ENCODE measurements at places on chromosomes 5 and 9.
A peak's percentile ranks its signal among the peaks of the same experiment; 100 is the strongest.

- DNase-seq, result no peak
Observed at GRCh38 chr5:169341556-169341955, 40.6 kb upstream of the SLIT3 start.

- DNase-seq, result no peak
Observed at GRCh38 chr9:109652971-109653370, 127.0 kb upstream of the PALM2AKAP2 start.

DNA sequence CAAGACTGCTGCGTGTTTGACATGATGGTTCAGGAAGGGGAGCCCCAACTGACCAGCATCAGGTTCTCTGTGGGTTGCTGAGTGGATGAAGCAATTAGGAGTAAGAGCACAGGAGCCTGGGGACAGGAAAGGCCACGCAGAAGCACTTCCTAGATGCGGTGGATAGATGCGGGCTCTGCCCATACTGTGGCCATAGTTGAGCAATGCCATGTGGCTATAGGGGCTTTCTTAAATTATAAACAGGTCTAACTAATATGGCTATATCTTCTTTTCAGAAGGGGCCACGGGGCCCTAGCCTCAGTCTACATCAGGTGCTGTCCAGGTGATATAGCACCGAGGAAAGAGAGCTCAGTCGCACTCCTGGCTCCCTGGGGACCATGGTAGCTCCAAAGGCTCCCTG is 198.6 kb downstream of the GADD45G start:
- no peak for DNase-seq

GRCh38 chr5:73831066-73831465 is 205.1 kb downstream of the ARHGEF28 start:
- no peak for DNase-seq

GRCh38 chr5:69364414-69364813 is 4.9 kb downstream of the AK6 start:
- DNase-seq, result no peak

DNA sequence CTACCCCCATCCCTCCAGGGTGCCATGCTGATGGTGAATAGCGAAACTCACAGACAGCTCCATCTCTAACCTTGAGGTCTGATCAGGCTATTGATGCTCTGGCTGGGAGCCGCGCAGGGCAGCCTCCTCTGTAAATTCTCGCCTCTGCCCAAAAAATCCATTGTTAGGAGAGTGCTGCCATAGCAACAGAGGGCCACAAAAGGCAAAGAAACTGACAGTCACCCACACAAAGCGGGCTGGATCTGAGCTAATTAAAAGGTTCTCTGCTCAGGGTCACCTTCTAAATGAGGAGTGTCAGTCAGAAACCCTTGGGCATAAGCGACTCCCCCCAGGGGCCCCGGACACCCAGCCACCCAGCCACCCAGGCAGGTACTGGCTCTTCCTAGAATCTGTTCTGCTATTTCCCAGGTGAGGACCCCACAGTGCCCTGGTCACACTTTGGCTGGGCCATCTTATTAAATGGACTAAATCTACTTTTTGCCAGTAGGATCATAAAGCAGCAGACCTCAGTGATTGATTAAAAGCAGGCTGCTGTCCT is 126.7 kb downstream of the MED10 start:
- DNase-seq, result no peak

DNA sequence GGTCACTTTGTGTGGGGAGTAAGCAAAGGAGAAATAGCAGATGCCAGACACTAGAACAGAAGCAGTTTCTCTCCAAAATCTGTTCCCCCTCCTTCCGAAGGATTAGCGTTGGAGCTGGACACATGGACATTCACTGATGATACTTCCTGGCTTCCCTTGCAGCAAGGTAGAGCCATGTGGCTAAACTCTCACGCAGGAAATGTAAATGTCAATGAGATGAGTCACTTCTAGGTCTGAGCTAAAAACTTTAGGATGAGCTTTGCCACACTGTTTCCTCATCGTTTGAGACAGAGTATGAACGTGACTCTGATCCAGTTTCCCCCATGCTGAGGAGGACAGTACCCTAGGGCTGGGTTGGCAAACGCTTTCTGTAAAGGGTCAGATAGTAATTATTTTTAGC is 5.1 kb downstream of the BHMT2 start:
- DNase-seq, result no peak

DNA sequence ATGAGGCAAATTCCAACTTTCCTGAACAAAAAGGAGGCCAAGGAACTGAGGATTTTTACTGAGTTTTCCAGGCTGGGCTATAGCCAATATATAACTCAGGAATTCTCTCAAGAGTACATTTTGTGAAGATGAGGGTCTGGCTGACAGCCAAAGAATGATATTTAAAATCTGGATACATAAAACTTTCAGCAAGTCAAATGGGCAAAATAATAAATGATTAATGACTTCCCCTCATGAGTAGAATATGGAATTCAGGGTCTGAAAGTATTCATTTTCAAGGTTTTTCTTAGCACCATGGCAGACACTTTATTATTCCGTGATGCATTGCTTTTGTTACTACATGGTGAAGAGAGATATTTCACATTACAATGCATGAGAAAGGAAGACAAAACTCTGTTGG is 7.8 kb downstream of the FAM81B start:
- DNase-seq, result no peak

DNA sequence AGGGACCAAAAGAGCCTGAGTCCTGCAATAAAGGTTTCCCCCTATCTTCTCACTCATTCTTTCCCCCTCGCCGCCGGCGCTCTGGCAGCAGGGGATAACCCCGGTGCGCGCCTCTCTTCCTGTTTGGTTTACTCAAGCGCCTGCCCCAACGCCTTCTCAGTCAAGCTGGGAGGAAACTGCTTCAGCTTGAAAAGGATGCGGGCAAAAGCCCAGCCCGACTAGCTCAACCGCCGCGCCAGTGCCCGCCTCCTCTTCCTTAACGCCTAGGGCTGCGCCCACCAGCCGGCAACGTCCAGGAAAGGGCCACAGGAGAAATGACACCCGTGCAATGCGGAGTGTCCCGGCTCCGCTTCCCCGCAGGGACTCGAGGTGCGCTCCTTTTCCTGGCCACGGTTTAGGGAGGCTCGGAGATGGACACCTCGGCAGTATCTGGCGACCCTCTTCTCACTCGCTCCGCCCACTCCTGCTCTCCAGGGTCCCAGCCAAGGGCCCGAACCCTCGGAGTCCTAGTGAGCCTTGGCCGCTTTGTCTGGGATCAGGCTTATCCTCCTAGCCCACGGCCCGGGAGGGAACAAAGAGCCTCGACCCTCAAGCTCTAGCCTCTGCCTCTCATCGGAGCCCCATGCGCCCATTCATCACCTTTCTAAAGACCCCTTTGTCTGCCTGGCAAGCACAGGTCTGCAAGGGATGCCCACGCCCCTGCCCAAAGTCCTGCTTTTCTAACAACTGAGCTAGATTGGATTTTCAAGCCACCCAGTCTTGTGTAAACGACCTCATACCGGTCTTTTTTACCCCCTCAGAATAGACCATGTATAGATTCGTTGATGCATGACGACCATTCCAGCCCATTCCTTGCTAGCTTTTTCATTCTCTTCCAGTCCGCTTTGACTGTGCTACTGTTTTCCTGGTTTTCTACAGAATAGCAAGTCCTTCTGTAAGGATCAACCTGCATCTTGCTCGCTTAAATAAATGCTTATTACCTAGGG is 2.0 kb downstream of the ST8SIA4 start:
- DNase-seq, result peak; percentile 29

DNA sequence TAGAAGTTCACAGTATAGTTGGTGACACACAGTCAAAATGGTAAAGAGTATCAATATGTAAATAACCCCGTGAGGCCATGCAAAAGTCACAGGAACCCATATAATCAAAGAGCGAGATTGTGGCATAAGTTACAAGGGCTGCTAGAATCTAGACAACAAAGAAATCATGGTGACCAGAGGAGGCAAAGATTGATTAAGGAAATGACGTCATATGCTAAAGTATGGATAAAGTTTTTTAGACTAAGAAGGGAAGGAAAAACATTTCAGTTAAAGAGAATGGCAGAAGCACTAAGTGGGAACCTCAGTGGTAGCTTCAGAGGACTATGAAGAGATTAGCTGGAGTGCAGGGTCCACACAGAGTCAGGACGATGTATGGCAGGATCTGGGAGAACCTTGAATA is 330.3 kb downstream of the NFIB start:
- DNase-seq, result no peak

- no peak for DNase-seq
Observed at GRCh38 chr9:91162311-91162710, 199.4 kb downstream of the AUH start.

GRCh38 chr5:64744914-64745313 is 23.6 kb downstream of the SREK1IP1 start:
- DNase-seq, result no peak

DNA sequence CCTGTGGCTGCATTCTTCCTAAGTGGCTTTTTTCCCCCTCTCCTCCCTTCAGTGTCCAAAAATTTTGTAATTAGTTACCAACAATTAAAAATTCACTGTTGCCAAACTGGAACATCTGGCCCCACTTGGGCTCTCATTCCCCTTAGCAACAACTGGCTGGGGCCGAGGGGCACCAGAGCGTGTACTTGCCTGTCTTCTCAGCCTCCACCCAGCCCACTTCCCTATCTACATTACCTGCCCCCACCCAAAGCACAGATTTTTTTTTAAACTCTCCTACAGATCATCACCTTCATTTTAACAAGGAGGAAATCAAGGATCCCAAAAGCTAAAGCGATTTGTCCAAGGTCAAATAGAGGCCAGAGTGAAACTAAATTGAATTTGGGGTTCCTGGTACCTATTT is 278.8 kb downstream of the EBF1 start:
- DNase-seq, result no peak

DNA sequence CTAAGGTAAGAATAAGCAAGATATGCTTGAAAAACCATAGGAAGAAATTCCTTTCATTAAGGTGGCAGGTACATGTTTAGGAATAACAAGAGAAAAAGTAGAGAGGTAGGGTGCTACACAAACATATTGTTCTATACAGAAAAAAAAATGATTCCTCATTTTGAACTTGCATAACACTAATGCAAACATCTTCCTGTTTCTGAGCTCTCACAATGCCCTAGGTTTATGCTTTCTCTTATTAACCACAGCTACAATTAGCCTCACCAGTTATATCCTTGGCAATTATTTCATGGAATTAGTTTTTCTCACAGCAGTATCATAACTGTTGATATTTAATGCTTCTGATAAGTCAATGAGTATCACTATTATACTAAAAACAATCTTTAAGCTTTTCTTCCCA is 20.7 kb downstream of the CEMIP2 start:
- no peak for DNase-seq

DNA sequence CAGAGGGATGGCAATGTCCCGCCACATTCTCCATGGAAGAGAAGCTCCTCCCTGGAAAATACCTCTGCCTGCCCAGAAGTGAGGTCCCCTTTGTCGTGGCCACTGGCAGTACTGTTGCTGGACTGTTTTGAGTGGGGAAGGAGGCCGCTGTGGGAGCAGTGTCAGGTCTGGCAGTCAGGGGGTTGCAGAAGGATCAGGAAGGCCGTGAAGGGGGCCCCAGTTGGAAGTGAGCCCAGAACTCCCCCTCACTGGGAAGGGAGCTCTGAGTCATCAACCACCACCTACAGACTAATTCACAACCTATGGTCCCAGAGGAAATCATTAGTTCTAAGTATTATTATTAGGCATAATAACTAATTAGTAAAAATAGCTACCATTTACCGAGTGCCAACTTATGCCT is 200.4 kb downstream of the TTLL11 start:
- DNase-seq, result no peak

- DNase-seq, result peak; percentile 59
Observed at GRCh38 chr9:100229561-100229960, 123.2 kb downstream of the TEX10 start.

- no peak for DNase-seq
Observed at GRCh38 chr5:178328826-178329730, 96.5 kb upstream of the PHYKPL start.

GRCh38 chr9:27151693-27152404 is 42.8 kb downstream of the TEK start:
- no peak for DNase-seq

DNA sequence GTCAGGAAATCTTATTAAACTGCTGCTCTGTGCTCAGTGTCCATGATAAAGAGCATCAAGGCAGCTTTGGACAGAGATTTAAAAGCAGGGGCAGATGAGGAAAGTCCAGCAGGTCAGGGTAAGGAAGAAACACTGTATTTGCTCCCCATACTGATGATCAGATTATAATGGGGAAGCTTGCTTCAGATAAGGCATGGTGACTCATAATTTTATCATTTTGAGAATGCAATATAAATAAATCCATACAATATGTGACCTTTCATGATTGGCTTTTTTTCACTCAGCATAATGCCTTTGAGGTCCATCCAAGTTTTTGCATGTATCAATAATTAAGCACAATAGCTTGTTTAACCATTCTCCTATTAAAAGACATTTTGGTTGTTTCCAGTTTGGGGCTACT is 48.1 kb upstream of the LHFPL2 start:
- no peak for DNase-seq

DNA sequence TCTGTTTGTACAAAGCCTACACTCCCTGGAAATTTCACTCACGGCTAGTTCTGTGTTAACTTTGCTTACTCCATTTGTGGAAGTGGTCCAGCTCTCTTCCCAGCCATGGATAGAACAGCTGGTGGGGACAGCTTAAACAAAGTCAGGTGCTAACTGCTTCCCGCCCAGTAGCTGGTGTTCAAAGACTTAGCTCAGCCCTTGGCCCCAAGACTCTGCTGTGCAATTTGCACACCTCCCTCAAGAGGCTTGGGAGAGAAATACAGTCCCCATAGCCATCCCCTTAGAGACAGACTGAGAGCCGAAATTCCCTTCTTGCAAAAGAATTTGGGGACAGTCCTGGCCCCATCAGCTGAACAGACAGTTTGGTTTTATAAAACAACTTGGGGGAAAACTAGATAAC is 73.8 kb upstream of the RAI14 start:
- no peak for DNase-seq

GRCh38 chr5:133916914-133917313 is 51.5 kb downstream of the C5orf15 start:
- DNase-seq, result no peak

DNA sequence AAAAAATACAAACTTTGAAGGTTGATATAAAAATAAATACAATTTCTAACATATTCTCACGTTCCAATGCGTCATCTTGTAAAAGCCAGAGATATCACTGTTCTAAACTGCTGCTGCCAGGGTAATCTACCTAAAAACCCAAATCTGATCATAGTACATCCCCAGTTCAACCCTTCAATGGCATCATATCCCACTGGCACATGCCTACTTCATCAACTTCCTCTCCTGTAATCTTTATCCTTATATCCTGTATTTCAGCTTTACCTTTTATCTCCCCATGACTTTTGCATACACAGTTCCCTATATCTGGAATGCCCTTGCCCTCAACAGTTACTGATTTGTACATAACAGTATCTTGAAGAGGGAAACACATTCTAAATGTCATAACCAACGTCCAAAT is 7.5 kb downstream of the DENND1A start:
- DNase-seq, result no peak

GRCh38 chr5:159106193-159106568 is 6.5 kb upstream of the EBF1 start:
- DNase-seq, result no peak

DNA sequence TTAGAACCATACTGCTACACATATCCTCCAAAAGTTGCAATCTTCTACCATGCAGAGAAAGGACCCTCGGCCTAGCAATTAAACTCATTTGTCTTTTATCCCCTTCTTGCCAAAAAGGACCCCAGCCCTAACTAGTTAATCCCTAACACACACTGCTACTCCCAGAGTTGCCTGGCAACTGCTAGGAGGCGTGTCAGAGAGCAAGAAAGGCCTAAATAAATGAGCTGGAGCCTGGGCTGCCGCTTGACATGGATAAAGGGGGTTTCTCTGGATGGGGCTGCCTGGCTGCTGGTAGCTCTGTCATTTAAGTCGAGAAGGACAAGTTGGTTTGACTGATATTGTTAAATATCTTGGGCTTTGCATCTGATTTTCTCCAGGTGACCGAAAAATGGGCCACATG is 194.8 kb downstream of the CRB2 start:
- DNase-seq, result no peak

Data from NCI-H2029 treated with DMSO at 0.1 percent for 48 hours (cell line).